ENCODE measurements at places on chromosomes 3 and 15.

DNA sequence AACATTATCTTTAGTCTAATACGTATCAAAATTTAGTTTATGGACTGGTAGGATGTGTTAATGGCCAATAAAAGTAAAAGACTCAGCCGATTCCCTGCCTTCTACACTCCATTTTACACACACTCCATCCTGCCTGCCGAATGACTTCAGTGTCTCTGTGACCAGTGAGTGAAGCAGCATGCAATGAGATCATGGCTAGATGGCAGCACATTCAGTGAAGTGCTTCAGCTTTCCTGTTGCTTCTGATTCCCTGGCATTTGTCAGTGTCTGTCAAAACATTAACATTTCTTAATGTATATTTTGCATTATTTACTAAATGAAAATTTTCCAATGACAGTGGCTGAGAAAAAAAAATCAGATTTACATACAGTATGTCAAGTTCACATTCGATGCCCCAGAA lies 412.0 kb downstream of the FHIT start:
- DNase-seq, result no peak

- DNase-seq, result no peak
These were observed 295.5 kb downstream of the PLOD2 start for GRCh38 chr3:145865399-145866018.

- DNase-seq, result peak; percentile 48
These were observed at the start of gene CMTM7 for GRCh38 chr3:32391643-32392535. TSS of gene CMTM7 (plus strand) at chr3:32391853. CDS start at chr3:32391907, 54 bp downstream.

DNA sequence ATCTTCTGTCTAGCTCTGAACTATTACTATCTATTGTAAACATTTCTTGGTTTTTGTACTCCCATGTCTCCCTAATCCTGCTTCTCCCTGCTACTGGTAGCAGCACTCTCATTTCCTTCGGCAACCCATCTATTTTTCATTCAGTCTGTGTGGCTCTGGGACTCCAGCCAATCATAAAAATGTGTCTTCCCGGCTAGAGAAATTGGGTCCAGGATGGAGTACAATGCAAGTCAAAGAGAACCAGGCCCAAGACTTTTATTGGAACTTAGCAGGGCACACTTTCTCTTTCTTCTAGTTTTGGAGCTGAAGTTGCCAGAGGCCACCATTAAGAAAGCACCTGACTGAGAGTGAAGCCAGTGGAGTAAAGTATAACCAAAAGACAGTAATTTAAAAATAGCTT lies 22.8 kb upstream of the ARHGEF26 start:
- no peak for DNase-seq

GRCh38 chr3:43693594-43693993 lies 2.9 kb downstream of the ABHD5 start:
- DNase-seq, result no peak

Measured in activated naive CD4-positive, alpha-beta T cell treated with anti-CD3 and anti-CD28 coated beads, Interleukin-2, amount 50 U/mL, for 16 hours (primary cell).